ENCODE measurements at places on chromosomes 5 and 9.
A peak's percentile ranks its signal among the peaks of the same experiment; 100 is the strongest.

- peak; percentile 57 for DNase-seq
Observed at GRCh38 chr9:2465921-2466460, 155.6 kb upstream of the VLDLR start.

DNA sequence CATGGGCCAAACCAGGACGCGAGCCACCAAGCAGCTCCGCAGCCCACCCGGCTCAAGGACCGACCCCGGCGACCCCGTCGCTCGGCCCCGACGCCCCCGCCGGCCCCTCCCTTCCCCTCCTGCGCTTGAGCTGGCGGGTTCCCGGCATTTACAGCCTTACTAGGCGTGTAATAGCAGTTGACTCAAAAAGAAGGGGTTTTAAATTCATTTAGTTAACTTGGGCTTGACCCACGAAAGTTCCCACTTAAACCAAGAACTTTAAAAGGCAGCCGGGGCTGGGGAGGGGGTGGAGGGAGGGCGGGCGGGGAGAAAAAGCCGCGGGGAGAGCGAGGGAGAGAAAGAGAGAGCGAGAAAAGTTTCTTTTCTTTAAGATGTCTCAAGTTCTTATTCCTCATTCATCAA is 636 bp downstream of the PRDM12 start:
- no peak for DNase-seq

DNA sequence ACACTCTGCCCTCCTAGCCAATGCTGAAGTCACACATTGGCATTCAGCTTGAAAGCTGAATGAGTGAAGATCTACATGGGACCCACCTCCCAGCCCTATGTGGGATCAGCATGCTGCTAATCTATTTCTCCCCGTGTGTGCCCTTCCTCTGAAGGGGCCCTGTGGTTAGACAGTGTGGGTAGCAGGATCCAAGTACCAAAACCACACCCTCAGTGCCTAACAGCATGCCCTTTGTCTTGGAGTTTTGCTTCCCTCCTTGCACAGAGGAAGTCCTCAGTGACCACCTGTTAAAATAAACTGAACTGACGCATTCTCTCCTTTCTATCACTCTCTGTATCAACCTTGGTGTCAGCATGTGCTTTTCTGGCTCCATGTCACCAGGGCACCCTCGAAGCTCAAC is 25.0 kb downstream of the SH3TC2 start:
- no peak for DNase-seq

GRCh38 chr5:178206166-178207101 is 2.1 kb downstream of the HNRNPAB start:
- DNase-seq = no peak

DNA sequence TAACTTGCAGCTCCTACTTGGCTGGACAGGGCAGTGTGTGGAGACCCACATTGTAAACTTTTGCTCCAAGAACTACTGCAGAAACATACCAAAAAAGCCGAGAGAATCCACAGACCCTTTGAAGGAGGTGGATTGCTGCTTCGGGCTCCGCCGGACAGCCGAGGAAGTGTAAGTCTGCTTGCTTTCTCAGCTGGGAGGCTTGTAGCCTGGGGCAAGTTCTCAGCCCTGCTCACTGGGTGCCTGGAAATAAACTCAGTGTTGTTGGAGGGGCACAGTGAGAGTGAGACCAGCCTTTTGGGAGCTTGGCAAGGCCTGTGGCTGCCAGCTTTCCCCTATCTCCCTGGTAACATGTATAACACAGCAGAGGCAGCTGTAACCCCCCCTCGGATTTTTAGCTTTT is 215.6 kb downstream of the SYK start:
- DNase-seq = no peak

DNA sequence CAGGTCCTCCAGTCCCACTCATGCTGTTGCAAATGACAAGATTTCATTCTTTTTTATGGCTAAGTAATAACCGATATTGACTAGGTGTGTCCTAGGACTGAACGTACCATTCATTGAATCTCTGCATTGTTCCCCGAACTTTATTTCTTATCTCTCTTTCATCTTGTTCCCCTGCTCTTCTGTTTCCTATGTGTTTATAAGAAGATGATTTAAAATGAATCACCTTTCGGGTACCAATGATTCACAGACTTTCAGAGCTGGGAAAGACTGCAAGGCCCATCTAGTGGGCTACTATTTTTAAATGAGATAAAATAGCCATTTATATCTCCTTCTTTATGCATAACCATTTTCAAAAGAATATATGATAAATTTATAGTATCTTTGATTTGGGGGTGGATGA is 133.0 kb downstream of the CDH18 start:
- no peak for DNase-seq

DNA sequence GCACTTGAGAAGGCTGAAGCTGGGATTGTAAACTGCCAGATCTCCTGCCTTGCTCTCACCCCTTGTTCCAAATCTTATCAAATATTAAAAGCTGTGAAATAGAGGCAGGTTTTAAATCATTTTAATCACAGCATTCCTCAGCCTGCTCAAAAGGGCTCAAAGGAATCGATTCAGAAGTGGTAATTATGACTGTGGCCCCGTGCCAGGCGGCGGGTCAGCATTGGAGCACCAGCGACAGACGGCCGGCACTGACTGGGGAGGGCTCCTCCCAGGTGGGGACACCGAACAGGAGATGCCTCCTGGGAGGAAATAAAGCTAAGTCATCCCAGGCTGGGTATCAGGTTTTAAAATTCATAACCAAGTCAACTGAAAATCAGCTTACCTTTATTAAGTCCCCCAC is 66.7 kb downstream of the KCNIP1 start:
- DNase-seq = no peak

DNA sequence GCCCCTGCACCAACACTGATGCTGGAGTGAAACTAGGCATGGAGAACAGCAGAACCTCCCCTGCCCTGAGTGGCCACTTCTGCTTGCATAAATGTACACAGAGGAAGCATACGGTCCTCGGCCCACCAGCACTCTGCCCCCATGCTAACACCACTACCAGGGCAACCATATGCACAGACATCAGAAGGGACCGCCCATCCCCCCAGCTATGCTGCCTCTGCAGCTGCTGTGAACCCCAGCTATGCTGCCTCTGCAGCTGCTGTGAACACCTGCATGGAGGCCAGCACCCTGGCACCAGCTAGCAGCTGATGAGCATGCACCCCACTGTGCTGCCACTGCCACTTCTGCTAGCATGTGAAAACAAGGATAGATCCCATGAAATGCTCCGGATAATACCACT is 250.3 kb downstream of the TUSC1 start:
- DNase-seq = no peak

- no peak for DNase-seq
Observed at GRCh38 chr5:176785184-176786145, 24.9 kb upstream of the UNC5A start.

DNA sequence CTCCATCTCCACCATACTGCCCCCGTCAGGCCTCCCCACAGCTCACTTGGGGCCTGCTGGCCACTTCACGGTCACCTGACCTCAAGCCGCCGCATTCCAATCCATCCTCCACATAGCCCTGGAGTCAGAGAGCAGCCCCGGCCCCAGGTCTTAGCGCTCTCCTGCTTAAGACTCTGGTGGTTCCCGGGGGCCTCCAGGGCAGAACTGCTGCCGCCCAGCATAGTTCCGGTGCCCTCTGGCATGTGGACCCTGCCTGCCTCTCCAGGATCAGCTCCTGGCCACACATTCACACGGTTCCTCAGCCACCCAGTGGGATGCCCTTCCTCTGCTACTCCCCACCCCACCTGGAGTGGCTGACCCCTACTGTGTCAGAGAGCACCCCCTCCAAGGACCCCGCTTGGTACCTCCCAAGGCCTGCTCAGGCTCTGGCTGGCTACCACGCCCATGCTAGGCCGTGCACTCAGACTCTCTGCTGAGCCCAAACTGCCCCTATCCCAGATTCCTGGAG is 8.7 kb downstream of the PHYKPL start:
- DNase-seq = no peak

DNA sequence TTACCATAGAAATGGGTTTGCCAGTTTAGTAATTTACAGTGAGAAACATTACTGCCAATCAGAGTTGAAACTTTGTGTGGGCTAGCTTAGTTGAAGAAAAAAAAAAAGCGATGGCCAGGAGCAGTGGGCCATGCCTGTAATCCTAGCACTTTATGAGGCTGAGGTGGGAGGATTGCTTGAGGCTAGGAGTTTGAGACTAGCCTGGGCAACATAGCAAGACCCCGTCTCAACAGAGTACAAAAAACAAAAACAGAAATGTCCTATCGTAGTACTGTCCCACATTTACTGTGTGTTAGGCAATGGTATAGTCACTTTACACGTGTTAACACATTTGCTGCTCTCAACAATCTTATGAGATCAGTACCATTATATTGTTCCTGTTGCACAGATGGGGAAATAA is 2.3 kb downstream of the OSTF1 start:
- DNase-seq = no peak
